ENCODE measurements at places on chromosomes 2 and 18. TPM values are rescaled to one million over a fixed set of nuclear protein-coding genes. Genes with fewer than 3 reads are reported as not detected.

CTNNA2 gene
- total RNA-seq: not detected

KYNU gene
- total RNA-seq: not detected

LIPG gene
- total RNA-seq: not detected

BAZ2B gene
- total RNA-seq: 8.5 TPM

SLC5A7 gene
- not detected for total RNA-seq

CDH19 gene
- not detected for total RNA-seq

ZNF519 gene
- 11.1 TPM for total RNA-seq

UPP2 gene
- total RNA-seq: not detected

CYTIP gene
- 406 TPM for total RNA-seq

UXS1 gene
- 74.4 TPM for total RNA-seq

CD207 gene
- total RNA-seq: not detected

TIMM21 gene
- 18.7 TPM for total RNA-seq

DAW1 gene
- not detected for total RNA-seq

Data from activated CD4-positive, alpha-beta memory T cell treated with anti-CD3 and anti-CD28 coated beads, Interleukin-2, amount 10 ng/mL, durations not matched to agents 7 days and 5 days (primary cell).